Chondrocyte (in vitro differentiated cells): ENCODE measurements at places on chromosomes 11 and 22. TPM values are rescaled to one million over a fixed set of nuclear protein-coding genes. Genes with fewer than 3 reads are reported as not detected.

GRCh38 chr11:95524314-95525036, 265.1 kb downstream of the FAM76B start:
- DNase-seq: no peak
- no peaks in the 10 kb centered on the region for H3K27me3 ChIP-seq
- H3K27ac ChIP-seq: no peak overlapping the region
- H3K4me3 ChIP-seq: no peak overlapping the region
- H3K4me1 ChIP-seq: peaks cover 29% of the 10 kb centered on the region
- H3K36me3 ChIP-seq: no peaks in the 10 kb centered on the region

GRCh38 chr11:34907934-34908593, 8.1 kb downstream of the APIP start:
- H3K27ac ChIP-seq: no peak overlapping the region
- H3K4me3 ChIP-seq: no peak overlapping the region
- no peak for DNase-seq

DNA sequence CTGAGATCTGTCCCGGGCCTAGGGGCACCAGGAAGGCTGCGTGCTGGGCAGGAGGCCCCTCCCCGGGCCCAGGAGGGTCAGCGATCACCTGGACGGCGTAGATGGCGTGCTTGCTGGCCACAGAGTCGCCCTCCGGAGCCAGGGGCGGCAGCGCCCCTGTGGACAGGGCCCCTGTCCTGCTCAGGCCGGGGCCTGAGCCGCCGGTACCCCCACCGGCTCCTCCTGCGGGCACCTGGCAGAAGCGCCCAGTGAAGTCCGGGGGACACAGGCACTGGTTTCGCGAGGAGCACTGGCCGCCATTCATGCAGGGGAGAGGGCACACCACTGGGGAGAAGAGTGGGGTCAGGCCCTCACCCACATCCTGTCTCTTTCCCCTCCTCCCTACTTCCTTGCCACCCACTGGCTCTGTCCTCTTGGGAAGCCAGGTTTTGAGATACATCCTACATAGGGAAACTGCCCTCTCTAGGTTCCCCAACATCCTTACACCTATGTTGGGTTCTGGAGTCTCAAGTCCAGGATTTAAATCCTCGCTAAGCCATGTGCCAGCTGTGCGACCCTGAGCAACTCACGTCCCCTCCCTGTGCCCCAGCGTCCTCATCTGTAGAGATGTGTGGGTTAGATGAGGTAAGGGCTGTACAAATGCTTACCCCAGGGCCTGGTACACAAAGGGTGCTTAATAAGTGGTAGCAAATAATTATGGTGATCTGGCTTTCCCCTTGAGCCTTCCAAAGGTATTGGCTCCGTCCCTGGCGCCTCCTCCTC, 3.9 kb downstream of the LTBP3 start:
- H3K4me3 ChIP-seq: no peak overlapping the region
- H3K36me3 ChIP-seq: peaks cover 23% of the 10 kb centered on the region
- peak overlapping the region; percentile 41 for H3K27ac ChIP-seq
- no peaks in the 10 kb centered on the region for H3K27me3 ChIP-seq

GRCh38 chr22:36369922-36370791, 17.6 kb downstream of the MYH9 start:
- peak overlapping the region; percentile 64 for H3K4me3 ChIP-seq
- H3K4me1 ChIP-seq: peaks cover 96% of the 10 kb centered on the region
- peak overlapping the region; percentile 96 for H3K27ac ChIP-seq
- H3K27me3 ChIP-seq: no peaks in the 10 kb centered on the region
- DNase-seq: no peak
- H3K36me3 ChIP-seq: peaks cover 10% of the 10 kb centered on the region

Gene TEX12
- total RNA-seq: 0.75 TPM in 1 of 3 replicates, not detected in the others

Gene NNMT
- total RNA-seq: 354 to 375 TPM (median 370 TPM) in 3 replicates
